ENCODE measurements at places on chromosomes 3 and 15.

DNA sequence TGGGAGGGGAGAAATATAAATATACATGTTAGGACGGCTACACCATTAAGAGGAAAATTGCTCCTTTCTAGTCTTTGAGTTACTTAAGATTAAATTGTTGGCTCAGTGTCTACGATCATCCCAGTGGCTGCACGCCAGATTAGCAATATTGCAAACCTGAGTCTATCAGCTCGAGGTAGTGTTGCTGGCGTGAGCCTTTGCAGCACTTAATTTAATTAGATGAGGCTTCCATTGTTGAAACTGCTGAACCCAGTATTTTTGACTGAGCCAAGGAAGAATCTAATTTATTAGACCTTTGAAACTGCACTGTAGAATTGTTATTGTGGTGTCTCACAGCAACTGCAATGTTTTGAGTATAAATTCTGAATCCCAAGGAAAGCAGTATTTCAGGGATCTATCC is 782.4 kb upstream of the ROBO1 start:
- no peak for DNase-seq

- no peak for DNase-seq
Observed at GRCh38 chr3:177300039-177300833, 103.0 kb upstream of the TBL1XR1 start.

DNA sequence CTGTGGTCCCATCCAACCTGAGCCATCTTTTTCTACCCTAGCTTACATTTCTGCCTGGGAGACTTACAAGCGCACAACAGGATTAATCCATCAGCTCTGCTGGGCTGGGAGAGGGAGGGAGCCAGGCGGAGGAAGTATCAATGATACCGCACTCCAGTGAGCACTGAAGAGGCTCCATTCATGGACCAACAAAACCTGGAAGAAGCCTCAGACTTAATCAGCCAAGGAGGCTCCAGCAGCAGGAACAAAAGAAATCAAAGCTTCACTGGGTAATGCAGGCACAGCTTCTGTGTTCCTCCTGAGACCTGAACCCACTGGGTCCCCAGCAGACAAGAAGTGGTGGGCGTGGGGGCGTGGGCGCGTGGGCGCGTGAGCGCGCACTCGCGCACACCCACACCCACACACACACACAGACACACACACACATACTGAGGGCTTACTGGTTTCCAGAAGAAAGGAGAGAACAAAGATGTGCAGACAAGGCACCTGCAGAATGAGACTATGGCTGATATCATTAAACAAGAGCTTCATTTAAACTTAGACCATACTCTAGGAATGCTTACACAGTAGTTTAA is 87.0 kb upstream of the BOC start:
- DNase-seq = no peak

DNA sequence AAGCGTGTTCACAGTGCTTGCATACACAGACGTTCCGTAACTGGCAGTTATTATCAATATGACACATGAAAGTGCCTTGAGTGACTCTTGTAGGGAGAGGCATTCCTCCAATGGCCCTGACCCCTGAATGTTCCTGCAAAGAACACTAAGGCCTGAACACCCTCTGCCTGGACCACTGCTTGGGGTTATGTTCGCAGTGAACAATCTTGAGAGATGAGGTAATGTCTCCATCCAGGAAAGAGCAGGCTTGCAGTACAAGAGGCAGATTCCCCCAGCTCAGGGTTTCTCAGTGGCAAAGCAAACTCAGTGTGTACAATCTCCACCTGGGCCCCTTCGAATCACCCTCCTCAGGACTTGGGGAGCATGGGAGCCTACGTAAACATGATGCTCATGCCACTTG is 324.6 kb downstream of the MAGI1 start:
- no peak for DNase-seq

Measured in activated naive CD8-positive, alpha-beta T cell treated with anti-CD3 and anti-CD28 coated beads, Interleukin-2, amount 50 U/mL, for 16 hours (primary cell).